GM12865 (cell line): ENCODE measurements at places on chromosomes 6 and 20.

- DNase-seq = peak; percentile 28
Measured at GRCh38 chr6:151494235-151494935, 568 bp downstream of the CCDC170 start.

GRCh38 chr20:25032478-25033264 lies 25.3 kb downstream of the ACSS1 start:
- no peak for DNase-seq

- no peak for DNase-seq
Measured at GRCh38 chr20:64063389-64064144, 569 bp downstream of the TCEA2 start.

DNA sequence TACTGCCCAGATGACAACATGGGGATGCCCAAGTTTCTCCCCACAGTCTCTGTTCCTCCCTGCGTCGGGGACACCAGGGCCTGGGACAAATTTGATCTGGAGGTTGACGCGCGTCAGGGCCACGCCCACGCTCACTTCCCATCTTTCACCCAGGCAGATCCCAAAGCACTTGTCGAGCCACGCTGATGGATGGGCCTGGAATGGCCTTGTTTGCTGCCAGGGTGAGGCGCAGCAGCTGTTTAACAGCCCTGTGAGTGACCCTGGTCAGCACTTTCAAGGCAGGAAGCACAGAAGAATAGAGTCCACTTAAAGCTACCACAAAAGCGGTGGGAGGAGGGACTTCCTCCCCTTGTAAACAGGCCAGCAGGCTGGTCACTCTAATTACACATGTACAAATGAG lies 324.7 kb upstream of the JARID2 start:
- DNase-seq = no peak

DNA sequence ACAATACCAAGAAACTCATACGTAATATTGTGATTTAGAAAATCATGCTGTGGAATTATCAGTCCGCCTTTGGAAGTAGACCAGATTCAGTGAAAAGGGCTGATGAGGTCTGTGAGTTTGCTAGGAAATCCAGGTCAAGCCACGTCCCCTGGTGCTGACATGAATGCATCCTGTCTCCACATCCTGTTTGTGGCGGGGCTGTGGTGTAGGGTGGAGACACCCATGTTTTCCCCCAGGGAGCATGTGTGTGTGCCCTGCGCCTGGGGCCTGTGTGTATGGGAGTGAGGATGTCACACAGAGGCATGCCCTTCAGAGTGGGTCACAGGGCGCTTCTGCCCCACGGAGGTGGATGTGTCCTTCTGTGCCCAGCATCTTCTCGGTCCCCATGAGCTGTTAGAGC lies 109.1 kb downstream of the SASH1 start:
- DNase-seq = peak; percentile 31

DNA sequence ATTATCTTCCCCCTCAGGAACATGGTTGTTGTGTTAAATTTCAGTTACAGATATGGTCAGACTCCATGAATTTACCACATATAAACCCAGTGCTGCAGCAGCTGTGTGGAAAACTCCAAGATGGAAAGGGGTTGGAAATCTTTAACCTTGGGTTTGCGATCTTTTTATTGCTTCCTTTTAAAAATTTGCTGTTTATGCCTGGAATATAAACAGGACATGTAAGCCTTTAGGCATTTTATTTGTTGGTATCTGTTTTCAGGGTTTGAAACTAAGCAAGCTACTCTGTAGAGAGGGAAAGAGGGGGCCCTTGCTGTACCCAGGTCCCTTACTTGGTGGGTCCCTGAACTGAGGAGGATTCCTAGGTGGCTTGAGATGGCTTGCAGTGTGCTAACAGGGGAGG lies 778 bp downstream of the PKIG start:
- DNase-seq = no peak

- peak; percentile 98 for DNase-seq
Measured at GRCh38 chr6:27871924-27872638, 40.1 kb downstream of the OR2B2 start.

GRCh38 chr20:7291323-7291943 lies 523.9 kb downstream of the BMP2 start:
- DNase-seq = no peak

DNA sequence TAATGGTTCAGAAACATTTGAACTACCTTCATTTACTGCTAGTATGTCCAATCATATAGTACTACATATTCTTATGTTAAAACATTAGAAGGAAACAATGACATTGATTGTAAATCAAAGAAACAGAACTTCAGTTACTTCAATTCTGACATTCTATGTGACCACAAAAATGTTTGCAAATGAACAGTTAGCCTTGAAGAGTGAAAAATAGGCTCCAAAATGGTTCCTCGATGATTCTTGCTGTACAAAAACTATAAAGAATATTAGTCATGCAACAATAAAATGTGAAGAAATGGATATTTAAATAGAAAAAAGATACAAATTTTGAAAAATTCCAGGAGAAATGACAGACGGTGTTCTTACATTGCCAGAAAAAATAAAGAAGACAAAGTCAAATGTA lies 686.9 kb downstream of the BCKDHB start:
- DNase-seq = no peak

DNA sequence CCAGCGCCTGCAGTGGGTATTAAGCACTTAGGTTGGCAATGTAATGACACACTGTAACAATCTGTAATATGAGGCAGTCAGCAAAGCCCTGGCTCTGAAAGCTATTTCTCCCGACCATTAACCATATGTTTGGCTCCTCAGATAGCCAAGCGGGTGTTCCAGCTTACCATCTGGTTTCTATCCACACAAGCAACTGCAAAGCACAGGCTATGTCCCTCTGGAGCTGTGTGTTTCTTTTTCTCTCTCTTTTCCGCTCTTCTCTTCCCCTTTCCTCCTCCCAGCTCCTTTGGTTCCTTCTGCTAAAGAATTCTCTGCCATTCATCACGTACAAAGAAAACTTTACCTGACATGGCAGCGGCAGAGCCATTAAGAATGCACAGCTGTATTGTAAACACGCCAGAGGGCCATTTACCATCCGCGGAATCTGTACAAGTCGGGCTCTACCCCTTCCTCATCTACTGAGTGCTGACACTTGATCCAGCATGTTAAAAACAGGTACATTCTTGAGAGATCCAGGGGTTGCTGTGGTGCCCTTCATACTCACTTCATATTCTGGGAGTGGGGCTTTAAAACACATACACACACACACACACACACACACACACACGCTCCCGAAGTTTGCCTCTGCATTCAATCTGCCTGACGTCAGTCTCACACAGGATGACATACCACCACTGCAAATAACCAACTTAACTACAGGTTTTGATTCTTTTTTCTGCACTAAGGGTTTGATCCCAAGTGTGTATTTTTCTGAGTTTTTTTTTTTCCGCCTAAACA lies 77.2 kb downstream of the BACH2 start:
- DNase-seq = no peak

DNA sequence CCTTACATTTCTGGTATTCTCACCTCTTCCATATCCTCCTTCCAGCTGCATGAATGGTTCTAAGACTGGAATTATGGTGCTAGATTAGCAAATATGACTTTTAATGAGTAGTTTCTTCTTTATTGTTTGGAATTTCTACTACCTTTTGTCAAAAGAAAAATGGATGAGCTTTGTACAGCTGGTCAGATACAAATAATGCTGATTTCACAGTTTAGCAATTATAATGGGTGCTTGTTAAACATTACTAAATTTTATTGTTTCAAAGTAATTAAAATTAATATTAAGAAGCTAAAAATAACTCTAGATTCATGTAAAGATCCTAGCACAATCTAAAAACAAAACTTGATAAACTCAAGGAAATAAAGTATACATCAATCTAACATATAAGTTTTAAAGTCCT lies 32.3 kb upstream of the BEND6 start:
- DNase-seq = no peak

DNA sequence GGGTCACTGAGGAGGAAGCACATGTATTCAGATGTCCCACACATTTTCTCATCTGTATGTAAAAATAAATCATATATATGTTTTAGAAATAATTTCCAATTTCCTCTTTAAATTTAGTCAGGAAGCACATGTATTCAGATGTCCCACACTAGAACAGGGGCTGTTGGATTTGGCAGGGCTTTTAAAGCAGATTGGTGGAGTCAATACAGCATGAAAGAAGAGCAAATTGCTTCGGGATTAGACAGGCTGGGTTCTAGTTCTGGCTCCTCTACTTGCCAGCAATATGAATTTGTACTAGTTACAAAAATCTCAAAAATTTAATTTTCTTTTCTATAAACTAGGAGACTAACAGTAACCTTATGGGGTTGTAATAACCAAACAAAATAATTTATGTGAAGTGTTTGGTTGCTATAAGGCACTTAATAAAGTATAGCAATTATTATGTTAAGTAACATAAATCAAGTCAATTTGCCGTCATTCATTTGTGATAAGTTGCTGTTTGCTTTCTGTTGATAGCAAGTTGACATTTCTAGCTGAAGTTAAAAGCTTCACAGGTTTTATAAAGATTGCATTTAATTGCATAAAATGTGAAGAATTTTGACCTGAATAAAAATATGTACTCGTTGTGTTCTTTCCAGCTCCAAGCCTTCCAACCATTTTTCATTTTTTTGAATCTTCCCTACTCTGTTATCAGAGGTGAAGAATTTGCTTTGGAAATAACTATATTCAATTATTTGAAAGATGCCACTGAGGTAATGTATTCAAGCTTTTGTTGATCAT lies 88.9 kb downstream of the CD109 start:
- no peak for DNase-seq

DNA sequence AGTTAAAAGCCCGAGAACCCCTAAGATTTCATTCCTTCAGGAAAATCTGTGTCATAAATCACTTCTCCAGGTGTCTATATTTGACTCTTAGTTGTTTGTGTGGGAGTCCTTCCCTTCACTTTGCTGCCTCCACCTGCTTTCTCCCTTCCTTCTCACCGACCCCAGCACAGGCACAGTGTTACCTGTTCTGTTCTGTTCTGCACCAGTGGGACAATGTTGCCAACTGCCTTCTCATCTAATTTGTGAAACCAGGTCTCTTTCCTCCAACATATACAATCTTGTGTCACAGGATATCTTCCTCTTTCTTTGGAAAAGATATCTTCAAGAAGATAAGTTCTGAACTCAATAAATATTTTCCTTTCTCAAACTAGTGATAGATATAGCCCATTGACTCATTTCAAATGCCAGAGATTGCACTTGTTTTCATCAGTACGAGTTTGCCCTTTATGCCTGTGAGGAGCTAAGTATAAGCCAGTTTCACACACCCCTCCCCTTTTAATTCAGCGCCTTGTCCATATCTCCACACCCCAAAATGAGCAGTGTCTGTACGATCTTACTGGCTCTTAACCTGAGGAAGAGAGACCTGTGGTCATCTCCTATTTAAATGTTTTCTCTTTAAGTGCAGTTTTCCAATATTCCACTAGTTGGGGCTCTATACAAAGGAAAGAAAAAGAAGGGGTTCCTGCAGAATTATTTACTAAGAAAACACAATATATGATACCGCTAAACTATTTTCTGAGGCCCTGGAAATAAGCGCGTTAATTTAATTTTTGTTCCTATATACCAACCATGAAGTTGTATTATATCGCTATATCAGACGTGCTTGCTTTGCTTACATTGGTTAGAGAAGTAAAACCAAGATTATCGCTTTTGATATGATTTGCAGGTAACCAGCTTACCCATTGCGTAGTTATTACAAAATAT lies 81.6 kb upstream of the PREP start:
- DNase-seq = peak; percentile 65

DNA sequence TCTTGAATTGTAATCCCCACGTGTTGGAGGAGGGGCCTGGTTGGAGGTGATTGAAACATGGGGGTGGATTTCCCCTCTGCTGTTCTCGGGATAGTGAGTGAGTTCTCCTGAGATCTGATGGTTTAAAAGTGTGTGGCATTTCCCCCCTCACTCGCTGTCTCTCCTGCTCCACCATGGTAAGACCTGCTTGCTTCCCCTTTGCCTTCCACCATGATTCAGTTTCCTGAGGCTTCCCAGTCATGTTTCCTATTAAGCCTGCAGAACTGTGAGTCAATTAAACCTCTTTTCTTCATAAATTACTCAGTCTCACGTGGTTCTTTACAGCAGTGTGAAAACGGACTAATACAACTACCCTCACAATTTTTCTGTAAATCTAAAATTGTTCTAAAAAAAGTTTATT lies 26.8 kb upstream of the FAM184A start:
- no peak for DNase-seq

GRCh38 chr6:145271577-145271976 lies 463.7 kb downstream of the EPM2A start:
- no peak for DNase-seq

- no peak for DNase-seq
Measured at GRCh38 chr6:158284876-158285655, 27.2 kb upstream of the TULP4 start.

DNA sequence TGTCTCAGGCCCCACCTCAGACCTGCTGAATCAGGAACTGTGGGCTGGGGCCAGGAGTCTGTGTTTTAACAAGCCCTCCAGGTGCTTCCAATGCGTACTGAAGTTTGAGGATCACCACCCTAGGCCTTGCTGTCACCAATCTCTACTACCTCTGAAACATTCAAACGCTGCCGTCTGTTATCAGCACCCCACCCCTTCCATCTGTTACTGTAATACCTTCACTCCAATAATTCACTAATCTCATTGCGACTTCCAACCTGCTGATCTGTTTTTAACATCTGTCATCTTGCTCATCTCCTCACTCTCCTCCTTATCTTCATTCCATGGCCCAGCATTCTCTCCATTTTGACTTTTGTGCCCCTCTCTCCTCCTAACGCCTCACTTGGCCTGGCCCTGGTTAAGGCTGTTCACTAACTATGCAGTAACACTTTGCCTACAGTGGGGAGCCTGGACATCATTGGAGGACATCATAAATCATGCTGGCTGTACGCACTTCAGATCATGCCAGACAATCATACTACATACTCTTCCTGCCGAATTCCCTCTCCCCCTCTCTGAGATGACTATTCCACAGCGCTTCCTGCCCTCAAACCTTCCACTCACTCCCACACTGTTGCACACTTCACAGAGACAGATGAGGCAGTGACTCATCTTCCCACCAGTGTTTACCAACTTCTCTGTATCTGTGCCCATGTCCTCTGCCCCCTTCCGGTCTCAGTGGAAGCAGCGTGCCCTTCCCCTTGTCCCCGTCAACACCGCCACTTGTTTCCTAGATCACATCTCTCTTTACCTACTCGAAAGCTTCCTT lies 3.0 kb upstream of the GUCA1B start:
- no peak for DNase-seq

DNA sequence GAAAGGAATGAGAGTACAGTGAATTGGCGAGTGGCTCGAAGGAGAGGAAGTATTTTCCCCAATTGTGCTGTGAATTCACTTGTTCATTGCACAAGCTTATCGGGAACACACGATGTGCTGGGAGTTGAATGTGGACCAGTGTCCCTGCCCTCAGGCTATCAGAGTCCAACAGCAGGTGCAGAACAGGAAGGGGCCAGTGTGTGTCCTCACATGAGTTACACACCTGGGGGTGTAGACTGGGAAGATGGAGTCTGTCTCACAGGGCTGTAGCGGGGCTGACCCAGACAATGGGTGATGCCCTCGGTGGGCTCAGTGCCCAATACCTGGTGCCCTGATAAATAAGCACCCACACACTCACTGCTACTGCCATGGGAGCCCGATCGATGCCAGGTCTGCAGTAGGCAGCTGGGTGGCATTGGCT lies 14.4 kb downstream of the DUSP22 start:
- peak; percentile 23 for DNase-seq

GRCh38 chr6:150231525-150231850 lies 88.6 kb downstream of the PPP1R14C start:
- DNase-seq = no peak

- DNase-seq = no peak
Measured at GRCh38 chr20:20184706-20185105, 132.4 kb downstream of the CFAP61 start.

GRCh38 chr20:32319100-32319499 lies 39.0 kb upstream of the ASXL1 start:
- DNase-seq = no peak
